Chondrocyte (in vitro differentiated cells): ENCODE measurements at places on chromosomes 2 and 18.

GRCh38 chr18:25503567-25504081 lies 151.7 kb upstream of the ZNF521 start:
- no peak for DNase-seq

DNA sequence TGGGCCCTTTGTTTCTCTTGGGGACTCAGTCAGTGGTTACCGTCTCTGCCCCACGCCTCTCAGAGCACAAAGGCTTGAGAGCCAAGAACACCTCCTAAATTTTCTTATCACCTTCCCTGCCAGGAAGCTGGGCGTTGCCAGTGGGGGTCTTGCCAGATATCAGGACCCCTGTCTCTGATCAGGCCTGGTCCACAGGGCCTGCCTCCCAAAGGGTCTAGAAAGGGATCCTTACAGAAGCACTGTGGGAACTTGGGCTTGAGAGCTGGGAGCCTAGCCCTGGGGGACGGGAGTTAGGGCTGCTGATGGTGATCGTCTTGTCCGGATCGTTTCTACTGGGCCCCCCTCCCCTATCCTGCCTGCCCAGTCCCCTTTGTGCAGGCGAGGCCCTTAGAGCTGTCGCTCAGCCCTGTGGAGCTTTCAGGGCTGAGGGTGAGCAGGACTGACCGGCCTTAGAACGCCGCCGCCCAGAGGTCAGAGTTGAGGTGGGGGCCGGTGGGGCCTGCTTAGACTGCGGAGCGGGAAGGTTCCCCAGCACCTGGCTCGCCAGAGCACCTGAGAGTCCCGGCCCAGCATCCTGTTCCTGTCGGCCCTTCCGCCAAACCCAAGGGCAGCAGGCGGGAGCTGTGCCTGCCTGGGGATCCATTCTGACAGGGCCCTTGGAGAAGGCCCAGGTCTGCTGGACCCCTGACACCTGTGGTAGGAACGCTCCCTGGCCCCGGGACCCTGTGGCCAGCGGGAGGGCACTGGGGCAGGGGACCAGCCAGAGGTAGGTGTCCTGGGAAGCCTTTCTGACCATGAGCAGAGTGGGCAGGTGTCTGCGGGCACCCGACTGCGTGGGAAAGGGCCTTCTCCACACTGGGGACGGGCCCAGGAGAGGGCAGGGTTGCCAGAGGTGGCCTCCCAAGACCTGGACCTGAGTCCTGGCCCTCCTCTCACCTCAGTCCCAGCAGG lies 956 bp downstream of the ESPNL start:
- no peak for DNase-seq

- DNase-seq, result no peak
Measured at GRCh38 chr2:25831746-25832449, 46.4 kb downstream of the ASXL2 start.

DNA sequence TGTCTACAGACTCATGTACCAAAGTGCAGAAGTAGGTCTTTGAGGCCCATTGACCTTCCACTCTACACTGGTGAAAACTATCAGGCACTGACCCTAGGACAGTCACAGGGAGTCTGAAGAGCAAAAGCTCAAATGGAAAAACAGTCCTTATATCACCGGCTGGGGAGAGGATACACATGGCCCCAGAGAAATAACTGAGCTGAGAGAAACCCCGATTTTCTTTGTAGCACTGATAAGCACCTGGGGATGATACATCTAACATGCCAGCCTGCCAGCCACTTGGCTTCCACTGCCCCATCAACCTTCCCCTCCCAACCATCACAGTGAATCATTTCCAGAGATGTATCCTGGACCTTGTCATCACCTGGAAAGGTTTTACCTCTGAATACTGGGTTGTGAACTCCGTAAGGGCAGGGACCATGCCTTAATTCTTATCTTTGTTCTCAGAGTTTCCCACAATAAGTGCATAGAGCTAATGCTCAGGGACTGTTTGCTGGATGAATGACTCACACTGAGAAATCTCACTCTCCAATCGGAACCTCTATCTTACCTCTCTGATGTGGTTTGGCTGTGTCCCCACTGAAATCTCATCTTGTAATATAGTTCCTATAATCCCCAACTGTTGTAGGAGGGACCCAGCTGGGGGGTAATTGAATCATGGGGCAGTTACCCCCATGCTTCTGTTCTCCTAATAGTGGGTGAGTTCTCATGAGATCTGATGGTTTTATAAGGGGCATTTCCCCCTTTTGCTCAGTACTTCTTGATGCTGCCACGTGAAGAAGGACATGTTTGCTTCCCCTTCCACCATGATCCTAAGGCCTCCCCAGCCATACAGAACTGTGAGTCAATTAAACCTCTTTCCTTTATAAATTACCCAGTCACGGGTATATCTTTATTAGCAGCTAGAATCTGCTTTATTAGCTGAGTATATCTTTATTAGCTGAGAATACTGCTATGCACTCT lies 37.1 kb downstream of the EVA1A start:
- no peak for DNase-seq

- DNase-seq, result no peak
Measured at GRCh38 chr2:10370895-10371294, 68.2 kb downstream of the HPCAL1 start.

DNA sequence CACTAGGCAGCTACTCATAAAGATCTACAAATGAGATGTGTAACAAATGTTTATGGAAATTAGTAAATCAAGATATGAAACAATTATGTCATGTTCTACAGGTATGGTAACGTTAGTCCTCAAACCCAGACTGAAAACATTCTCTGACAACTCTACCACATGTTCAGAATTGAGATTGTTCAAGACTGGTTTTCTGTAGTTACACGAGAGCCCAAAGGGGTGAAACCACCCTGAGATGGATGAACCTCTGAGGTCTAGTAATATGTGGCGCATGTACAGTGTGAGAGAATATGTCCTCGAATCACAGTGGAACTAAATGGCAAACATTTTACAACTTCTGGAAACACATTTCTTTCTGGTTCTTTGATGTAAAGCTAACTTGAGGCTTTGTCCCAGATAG lies 614.3 kb downstream of the ZEB2 start:
- no peak for DNase-seq

GRCh38 chr2:8515864-8516533 lies 165.9 kb upstream of the ID2 start:
- peak; percentile 41 for DNase-seq
